ENCODE measurements at places on chromosomes 3 and 15.

DNA sequence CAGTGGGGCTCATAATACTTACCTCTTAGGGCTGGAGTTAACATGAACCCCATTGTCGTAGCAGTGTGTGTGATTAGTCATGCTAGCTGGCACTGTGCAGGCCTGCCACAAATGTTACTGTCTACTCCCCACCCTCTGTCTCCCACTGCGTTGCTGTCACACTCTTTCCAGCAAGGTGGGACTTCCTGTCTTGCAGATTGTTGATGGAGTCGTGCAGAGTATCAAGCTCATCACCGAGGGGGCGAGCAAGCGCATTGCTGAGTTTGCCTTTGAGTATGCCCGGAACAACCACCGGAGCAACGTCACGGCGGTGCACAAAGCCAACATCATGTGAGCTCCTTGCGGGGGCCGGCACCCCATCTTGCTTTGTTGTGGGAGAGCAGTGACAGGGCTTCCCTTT lies 12.9 kb downstream of the IDH3A start:
- DNase-seq, result no peak

DNA sequence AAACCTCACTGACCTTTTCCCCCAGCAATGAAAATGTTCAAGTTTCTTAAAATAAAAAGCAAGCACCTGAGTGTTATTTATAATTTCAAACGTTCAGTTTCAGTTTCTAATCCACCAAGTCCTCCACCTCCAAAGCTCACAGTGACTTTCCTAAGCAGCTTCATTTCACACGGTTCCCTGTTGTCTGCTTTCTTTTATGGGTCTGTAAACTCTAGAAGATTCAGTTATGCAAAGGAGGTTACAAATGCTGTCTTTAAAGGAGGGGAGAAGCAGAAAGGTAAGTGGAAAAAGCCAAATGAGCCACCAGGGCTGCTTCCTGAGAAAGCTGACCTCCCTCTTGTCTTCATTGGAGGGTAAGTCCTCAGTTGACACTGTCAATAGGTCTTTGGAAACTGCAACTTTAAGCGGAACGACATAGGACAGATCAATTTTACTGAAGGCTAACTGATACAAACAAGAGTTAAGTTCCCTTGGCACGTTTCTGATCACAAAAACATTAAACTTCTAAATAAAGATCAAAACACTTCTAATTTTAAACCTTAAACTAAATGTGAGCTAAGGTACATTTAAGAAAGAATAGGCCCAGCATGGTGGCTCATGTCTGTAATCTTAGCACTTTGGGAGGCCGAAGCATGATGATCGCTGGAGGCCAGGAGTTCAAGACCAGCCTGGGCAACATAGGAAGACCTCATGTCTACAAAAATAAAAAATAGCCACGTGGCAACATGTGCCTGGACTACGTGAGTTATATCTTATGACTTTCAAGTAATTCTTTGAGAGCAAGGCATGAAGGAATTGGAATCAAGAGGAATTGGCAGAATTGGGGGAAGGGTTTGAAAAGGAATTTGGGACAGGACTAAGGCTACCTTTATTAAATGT lies 151.9 kb upstream of the UBE2E1 start:
- no peak for DNase-seq

- DNase-seq, result no peak
These were observed 589 bp downstream of the ANAPC13 start for GRCh38 chr3:134485075-134485717.

- DNase-seq, result no peak
These were observed 674.1 kb downstream of the MECOM start for GRCh38 chr3:168989396-168989795.

DNA sequence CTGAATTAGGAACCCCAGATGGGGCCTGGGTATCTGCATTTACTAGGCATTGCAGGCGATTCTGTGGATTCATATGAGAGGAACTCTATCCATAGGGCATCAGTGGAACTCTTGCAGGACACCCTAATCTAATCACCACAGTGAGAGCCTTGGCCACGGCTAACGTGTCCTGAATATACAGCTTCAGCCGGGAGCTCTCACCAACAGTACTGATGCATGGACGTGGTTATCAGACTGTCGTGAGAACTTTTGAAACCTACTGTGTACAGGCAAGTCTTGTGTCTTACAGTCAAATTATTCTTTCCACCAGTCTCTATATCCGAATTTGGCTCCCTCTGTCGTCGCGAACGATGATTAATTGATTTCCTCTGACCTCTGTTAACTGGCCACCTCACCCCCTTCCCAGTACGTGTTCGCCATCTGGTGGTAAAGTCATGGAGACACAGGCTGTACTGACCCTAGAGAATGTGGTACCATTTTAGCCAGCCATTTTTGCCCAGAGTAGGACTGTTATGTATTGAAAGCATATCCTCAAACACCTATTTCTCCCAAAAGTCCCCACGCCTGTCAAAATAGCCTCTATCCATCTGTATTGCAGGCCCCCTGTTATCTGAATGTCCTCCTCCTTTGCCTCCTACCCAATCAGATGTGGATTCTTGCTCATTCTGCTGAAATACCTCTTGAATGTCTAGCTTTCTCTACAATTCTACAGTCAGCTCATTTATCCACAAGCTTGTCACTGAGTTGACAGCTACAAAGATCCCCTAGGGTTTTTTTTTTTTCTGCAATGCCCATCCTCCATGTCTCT lies 39.7 kb downstream of the GLDN start:
- DNase-seq, result no peak

DNA sequence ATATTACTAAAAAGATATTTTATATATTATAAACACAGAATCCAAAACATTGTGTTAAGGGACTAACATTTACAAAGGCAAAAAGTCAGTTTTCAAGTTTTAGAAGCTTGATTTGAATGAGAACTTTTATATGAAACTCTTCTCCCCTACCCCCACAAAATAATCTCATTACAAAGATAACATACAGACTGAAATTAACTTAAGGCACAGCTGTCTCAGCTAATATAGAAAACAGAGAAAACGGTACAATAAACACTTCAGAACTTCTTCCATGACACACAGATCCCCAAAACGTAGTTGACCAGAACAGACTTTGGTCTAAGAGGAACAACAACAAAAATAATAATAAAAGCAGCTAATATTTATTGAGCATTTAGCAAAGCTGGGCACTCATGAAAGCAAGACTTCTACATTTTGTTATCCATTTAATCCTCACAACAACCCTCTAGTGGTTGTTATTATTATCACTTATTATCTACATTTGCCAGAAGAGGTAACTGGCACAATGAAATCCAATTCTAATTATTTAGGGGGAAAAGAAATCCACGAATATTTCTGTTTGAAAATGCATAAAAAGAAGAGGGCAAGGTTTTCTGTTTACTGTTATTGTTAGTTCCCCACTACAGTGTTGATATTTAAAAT lies 68.1 kb downstream of the PFN2 start:
- DNase-seq, result no peak

- DNase-seq, result no peak
These were observed 58.9 kb downstream of the LMCD1 start for GRCh38 chr3:8560366-8561007.

- DNase-seq, result no peak
These were observed 177.0 kb upstream of the TBL1XR1 start for GRCh38 chr3:177374323-177374722.

All from activated naive CD8-positive, alpha-beta T cell treated with anti-CD3 and anti-CD28 coated beads, Interleukin-2, amount 10 ng/mL, durations not matched to agents 7 days and 5 days (primary cell).